Right ventricle myocardium inferior (tissue), 1 donor: ENCODE measurements at places on chromosomes 1 and 21. TPM values are rescaled to one million over a fixed set of nuclear protein-coding genes. Genes with fewer than 3 reads are reported as not detected.
A peak's percentile ranks its signal among the peaks of the same experiment; 100 is the strongest.

- DNase-seq, result no peak
These were observed 149.7 kb downstream of the KAZN start for GRCh38 chr1:14748151-14748550.

GRCh38 chr1:30656171-30656940 lies 67.0 kb downstream of the MATN1 start:
- no peak for DNase-seq

MCOLN2 gene
- 0.19 TPM for total RNA-seq

GRCh38 chr21:28922368-28922767 lies 70.3 kb downstream of the LTN1 start:
- no peak for DNase-seq

GRCh38 chr1:154808909-154809262 lies 61.2 kb downstream of the KCNN3 start:
- DNase-seq, result no peak

DNA sequence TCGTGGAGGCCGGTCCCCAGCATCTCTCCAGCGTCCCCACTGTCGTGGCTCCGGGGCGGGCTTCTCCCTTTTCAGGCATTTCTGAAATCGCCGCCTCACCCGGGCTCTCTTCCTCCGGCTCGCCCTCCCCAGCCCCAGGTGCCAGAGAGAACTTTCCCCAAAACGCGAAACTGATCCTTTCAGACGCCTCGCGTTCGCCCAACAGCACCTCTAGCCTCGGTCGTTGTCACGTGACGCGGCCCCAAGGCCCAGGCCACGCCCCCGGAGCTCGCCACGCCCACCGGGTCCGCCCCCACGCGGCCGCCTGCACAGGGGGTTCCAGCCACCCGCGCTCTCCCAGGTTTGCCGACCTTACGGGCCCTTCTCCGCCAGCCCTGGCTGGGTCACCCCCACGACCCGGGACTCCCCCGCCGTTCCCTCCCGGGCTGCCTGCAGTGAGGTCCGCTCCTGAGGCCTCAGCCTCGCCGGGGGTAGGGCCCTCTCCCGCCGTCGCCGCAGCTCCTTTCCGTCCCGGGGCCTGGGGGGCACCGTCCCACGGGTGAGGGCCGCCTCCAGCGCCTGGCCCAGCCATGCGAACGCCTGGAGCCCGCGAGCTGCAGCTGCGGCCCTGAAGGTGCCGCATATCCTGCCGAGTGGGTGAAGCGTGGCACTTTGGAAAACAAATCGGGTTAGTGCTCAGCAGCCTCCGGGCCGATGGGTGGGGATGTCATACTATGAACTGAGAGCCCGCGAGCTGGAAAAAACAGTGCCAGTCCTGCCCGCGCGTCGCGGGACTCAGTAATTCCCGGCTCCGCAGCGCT lies 21.0 kb downstream of the H3-3A start:
- DNase-seq, result peak; percentile 96

KRTAP13-3 gene
- not detected for total RNA-seq

GRCh38 chr1:4509206-4509605 lies 145.2 kb upstream of the AJAP1 start:
- no peak for DNase-seq

DNA sequence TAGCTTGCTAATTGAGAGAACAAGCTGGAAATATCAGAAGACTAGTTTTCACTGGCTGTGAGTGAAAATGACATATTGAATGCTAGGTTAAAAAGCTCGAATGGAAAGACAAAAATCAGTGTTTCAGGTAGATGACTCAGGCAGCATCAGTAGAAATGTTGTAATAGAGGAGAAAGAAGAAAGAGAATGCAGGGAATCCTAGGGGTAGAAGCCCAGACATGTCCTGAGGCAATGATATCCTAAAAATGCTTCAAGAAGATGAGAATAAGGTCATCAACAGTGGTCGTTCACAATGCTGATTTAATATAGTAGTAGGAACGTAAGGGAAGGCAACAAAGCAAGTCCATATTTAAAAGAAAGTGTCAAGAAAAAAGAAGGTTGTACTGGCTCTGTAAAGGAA lies 96.7 kb upstream of the HP1BP3 start:
- no peak for DNase-seq

CFHR5 gene
- total RNA-seq, result not detected
